ENCODE measurements at places on chromosomes 5 and 9.

DNA sequence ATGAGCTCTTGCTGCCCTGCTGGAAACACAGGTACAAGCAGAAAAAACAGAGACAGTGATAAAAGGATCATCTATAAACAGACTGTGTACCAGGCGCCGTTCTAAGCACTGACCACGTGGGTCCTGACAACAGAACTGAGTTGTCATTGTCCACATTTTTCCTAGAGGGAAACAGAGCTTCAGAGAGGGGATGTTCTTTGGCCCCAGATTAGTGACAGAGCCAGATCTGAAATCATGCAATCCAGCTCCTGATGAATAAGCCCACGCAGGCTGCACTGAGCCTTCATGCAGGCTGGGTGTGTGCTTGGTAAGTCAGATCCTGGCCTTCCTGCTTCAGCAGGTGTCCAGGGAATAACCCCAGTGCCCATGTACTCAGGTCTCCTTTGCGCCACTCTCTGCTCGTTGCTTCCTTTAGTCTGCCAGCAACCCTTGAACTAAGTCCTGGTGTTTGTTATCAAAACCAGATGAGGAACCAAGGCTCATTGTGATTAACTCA, 22.8 kb upstream of the TCF7 start:
- DNase-seq, result no peak

DNA sequence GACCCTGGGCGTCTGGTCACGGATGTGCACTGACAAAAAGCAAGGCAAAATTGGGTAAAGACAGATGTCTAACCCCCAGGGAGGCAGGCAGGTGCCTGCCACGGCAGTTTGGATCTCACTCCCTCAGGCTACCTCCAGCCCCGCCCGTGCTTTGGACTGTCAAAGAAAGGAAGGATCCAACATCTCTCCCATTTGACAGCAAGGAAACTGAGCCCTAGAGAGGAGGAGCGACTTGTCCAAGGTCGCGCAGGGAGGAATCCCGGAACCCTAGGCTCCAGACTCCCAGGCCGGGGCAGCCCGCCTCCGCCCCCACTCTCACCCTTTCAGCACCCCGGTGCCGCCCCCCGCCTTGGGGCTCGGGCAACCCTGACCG, 376 bp downstream of the GOLGA1 start:
- no peak for DNase-seq

- no peak for DNase-seq
Measured at GRCh38 chr5:173011566-173011965, 28.0 kb downstream of the ATP6V0E1 start.

DNA sequence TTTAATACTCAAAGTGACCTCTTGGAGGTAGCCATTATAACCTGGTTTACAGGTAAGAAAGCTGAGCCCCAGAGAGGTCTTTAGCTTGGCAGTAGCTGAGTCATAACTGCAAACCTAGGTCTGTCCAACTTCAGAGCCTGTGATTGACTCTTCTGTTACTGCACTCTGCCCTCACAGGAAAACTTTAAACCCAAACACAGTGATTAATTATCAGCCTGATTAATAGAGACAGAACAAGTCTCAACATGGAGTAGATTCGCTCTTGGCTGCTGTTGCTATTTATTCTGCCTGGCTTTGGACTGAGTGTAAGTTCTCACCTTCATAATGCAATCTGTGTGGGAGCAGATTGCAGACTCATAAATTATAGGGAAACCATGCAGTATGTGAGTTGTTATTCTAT, 27.4 kb upstream of the TXN start:
- no peak for DNase-seq

GRCh38 chr5:103340717-103341388, 82.3 kb downstream of the MACIR start:
- no peak for DNase-seq

DNA sequence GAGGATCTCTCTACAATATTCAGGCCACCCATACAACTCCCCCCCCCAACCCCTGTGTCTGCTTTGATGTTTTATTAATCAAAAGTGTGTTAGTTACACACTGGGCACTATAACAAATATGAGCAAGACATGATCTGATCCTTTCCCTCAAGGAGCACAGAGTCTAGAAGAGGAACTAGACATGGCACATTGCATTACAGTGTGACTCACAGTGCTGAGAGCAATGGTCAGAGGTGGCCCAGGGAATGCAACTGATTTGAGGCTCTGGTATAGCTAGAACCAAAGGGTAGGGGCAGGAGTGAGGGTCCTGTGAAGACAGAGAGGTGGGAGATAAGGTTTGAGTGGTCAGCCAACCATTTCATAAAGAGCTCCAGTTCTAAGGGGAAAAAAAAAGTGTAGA, 539.2 kb downstream of the ACTL7B start:
- DNase-seq, result no peak

- no peak for DNase-seq
Measured at GRCh38 chr9:123318961-123319421, 37.0 kb upstream of the CRB2 start.

DNA sequence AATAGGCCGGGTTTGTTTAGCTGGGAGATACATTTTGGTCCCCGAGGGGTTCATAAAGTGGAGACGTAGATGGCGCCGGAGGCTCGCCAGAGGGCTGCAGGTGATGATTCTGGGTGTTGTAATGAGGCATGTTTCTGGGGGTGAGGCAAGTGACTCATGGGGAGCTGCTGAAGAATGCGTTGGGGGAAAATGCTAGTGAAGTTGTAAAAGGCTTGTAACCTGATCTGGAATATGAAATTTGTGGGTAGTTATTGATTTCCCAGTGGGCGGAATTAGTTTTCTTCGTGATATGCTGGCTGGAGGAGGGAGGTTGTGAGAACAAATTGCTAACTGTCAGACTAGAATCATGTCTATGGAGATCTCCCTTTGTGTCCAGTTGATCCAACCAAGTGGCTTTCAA, 158.3 kb downstream of the DOCK2 start:
- DNase-seq, result no peak

GRCh38 chr5:155258161-155258560, 244.6 kb downstream of the KIF4B start:
- no peak for DNase-seq

DNA sequence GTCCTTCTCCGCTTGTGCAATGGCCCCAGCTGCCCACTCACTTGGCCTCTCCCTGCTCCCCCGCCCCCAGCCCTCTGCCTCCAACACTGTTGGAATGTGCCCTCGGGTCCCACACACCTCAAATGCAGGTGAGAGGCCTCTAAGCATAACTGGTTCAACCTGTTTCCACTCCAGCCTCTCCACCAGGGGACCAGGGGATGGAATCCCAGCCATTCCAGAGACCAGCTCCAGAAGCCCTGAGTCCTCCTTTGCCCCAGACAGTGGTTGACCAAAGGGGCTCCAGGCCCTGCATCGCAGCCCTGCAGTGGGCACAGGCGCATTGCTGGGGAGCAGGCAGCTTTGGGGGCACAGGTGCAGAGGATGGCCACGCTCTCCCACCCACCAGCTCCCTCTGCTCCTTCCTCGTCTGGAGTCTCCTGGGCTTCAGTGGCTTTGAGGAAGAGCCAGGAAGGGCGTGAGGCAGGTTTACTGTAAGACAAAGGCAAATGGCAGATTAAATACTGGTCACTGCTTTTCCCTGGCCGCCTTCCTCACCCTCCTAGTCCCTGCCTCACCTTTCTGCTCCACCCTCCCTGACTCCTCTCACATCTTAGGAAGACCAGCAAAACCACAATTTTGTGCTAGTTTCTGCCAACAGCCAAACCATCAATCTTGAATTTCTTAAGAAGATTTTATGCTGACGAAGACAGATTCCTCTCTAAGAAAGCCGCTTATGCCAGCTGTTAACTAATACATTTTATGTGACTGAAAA, 29.1 kb upstream of the IRX2 start:
- no peak for DNase-seq

GRCh38 chr9:122912671-122912963, 506 bp downstream of the ZBTB6 start:
- DNase-seq, result no peak

DNA sequence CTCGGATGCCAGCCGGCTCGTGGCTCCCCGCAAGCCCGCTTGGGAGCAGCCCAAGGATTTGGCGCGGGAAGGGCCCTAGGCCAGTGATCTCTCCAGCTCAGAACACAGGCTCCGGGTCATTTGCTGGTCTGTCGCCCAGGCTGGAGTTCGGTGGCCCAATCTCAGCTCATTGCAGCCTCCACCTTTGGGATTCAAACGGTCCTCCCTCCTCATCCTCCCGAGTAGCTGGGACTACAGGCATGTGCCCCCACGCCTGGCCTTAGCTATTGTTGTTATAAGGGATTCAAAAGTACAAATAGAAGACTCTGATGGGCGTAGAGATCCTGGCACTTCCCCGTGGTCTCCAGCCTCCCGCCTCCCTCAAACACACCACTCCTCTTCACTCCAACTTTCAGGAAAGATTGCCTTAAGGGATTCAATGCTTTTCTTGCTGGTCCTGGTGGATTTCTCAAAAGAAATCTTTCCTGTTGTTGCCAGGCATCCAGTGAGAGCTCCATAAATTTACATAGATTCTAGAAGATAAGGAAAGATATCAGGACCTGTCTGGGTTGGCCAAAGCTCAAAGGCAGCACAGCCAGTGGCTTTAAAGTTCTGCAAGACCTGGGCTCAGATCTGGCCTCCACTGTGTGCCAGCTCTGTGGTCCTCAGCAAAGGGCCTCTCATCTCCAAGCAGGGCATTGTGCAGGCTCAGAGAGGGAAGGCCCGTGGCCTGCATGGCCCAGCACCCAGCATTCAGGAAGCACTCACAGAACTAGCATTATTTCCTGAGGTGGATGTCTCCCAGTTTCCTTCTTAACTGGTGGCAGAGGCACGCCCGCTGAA, 1.0 kb downstream of the AIF1L start:
- no peak for DNase-seq

GRCh38 chr5:69213513-69214215, 21.0 kb upstream of the CDK7 start:
- DNase-seq, result no peak

DNA sequence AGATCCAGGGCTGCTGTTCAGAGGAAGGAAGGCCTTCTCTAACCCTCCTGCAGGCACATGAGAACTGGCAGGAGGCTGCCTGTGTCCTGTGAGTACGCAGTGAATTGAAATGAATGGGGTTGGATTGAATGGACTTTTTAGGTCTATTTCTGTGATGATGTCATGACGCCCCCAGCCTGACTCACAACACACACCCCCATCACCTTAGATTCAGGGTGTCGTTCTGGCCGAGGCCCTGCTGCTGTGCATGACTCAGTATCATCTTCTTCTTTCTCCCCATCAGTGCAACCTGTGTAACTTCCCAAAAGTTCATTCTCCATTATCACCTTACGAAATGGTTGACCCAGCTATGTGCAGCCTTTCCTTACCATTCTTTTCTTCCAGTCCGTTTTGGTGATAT, 5.4 kb downstream of the PCAT7 start:
- DNase-seq, result no peak

DNA sequence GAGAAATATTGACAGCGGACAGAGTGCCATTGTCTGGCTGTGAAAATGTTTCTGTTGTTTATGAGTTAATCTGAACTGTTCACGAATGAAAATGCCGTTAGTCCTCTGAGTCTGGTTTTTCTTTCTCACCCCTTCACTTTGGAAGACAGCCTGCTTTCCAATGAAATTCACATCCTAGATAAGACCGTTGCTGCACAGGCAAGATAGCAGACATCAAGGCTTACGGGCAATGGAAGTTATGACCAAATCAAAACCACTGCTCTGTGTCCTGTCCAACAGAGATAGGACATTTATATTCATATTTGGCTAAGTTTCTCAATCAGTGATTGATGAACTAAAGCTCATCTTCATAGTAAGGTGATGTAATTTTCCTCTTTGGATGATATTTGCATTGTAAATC, 180.0 kb upstream of the DMAC1 start:
- DNase-seq, result no peak

DNA sequence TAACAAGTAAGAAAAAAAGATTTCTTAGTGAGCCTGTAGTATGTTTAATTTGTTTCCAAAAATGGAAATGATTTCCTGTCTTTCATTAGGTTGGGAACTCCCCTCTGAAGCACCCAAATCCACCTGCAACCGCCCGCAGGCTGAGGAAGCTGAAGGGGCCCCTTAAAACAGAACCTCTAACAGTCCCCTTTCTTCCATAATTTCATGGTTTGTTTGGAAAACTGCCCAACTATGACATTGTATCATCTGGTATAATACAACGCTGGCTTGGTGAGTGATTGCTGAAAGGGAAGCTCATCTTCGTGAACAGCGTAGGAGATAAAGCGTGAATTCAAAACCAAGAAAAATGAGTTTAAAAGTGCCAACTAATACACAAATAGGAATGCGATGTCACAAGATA, 215.5 kb downstream of the FSTL4 start:
- no peak for DNase-seq

GRCh38 chr5:176440927-176441706, 7.1 kb upstream of the FAF2 start:
- no peak for DNase-seq

DNA sequence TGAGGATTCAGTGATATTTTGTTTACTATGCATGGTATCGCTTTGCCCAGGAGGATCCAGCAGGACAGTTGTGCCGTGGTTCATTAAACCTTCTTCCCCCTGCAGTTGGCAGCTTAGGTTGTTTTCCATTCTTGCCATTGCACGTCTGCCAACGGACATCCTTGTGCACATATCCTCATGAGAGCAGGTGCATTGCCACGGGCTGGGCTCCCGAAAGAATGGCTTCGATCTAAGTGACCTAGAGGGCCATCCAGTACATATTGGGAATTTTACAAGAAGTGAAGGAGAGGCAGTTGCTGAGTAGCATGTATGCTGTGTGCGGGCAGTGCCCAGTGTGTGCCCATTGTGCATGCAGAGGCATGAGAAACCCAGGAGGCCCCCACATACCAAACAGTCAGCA, 22.1 kb downstream of the HRH2 start:
- no peak for DNase-seq

DNA sequence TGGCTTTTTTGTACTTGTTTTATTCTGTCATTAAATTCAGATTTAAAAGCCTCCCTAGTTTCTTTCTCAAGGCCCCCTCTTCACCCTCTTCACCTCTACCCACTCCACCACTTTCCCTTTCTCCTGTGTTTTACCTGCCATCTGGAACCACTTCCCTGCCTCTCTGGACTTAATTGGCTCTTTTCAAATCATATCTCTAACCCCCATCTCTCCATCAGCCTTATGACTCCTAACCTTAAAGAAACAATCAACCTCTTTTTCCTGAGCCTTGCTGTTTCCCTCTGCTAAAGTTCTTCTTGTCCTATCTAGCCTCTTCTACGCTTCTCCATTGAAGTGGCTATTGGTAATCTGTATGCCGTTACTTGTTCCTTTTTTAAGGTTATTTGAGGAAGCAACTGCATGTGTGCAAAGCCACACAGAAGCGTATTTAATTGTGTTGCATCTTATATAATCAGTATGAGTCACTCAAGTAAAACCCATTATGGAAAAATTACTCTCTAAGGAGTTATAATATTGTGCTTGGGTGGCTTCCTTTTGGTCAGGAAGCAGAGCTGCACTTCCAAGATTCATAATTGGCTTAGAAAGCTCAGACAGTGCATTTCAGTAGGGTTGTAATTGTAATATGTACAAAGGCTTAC, 653.6 kb upstream of the ITGA1 start:
- no peak for DNase-seq

Data from stimulated activated CD8-positive, alpha-beta memory T cell treated with anti-CD3 and anti-CD28 coated beads, Interleukin-2, amount 100 ng/mL, for 48 hours (primary cell).